ENCODE measurements at places on chromosomes 12 and 14. TPM values are rescaled to one million over a fixed set of nuclear protein-coding genes. Genes with fewer than 3 reads are reported as not detected.
A peak's percentile ranks its signal among the peaks of the same experiment; 100 is the strongest.

DNA sequence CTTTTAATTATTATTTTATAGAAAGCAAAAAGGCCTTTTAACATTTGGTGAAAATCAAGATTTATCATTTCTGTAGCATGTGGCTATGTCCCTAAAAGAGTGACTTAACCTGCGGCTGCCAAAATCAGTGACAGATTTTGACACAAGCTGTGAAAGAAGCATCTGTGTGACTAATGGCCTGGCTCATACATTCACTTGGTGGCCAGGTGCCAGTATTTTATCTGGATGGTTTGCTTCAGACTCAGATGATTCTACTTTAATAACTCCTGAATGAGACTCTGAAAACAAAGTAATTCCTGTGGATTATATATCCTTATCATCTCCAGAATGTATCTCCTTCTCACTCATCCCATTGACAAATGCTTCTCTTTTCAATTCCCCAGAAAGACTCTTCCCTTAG lies 103.0 kb downstream of the FSCB start:
- no peak for DNase-seq

NGB gene
- not detected for total RNA-seq

GMPR2 gene
- 92.5 TPM for total RNA-seq

- DNase-seq = no peak
Observed at GRCh38 chr14:76126076-76126475, 25.6 kb upstream of the GPATCH2L start.

- DNase-seq = no peak
Observed at GRCh38 chr14:102159841-102160240, 20.1 kb downstream of the WDR20 start.

- no peak for DNase-seq
Observed at GRCh38 chr12:52614381-52615207, 3.8 kb downstream of the KRT73 start.

FGF23 gene
- not detected for total RNA-seq

- peak; percentile 55 for DNase-seq
Observed at GRCh38 chr12:11746024-11746771, 96.7 kb downstream of the ETV6 start.

GRCh38 chr12:43332977-43333640 lies 218.9 kb downstream of the ADAMTS20 start:
- peak; percentile 83 for DNase-seq

GRCh38 chr12:123445388-123446332 lies 9.2 kb upstream of the RILPL2 start:
- peak; percentile 40 for DNase-seq

- no peak for DNase-seq
Observed at GRCh38 chr14:68908201-68908600, 70.9 kb downstream of the ACTN1 start.

GRCh38 chr12:62522984-62523383 lies 56.4 kb downstream of the MON2 start:
- peak; percentile 15 for DNase-seq

- peak; percentile 18 for DNase-seq
Observed at GRCh38 chr14:68734231-68734732, 58.6 kb downstream of the ZFP36L1 start.

DNA sequence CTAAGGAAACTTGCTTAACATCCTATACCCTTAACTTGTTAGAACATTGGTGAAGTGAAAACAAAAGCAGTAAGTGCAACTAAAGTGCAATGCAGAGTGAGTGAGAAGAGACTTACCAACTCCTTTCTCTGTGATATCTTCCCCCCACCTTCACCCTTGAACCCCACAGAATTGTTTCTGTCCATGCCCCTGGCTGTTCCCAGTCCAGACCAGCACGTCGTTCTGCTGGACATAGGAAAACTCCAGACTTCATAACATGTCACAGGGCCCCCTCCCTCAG lies 91.9 kb downstream of the DAD1 start:
- no peak for DNase-seq

GRCh38 chr14:100088226-100088625 lies 23.0 kb downstream of the EVL start:
- DNase-seq = no peak

- DNase-seq = no peak
Observed at GRCh38 chr12:64997858-64998257, 123.2 kb downstream of the WIF1 start.

RFX4 gene
- total RNA-seq = not detected

NRIP2 gene
- total RNA-seq = 0.18 TPM

PPP1R36 gene
- 0.28 TPM for total RNA-seq

- peak; percentile 42 for DNase-seq
Observed at GRCh38 chr12:94980577-94980976, 22.9 kb downstream of the NDUFA12 start.

GRCh38 chr12:4535871-4536270 lies 2.8 kb upstream of the RAD51AP1 start:
- no peak for DNase-seq

TMEM63C gene
- under 0.01 TPM for total RNA-seq

DNA sequence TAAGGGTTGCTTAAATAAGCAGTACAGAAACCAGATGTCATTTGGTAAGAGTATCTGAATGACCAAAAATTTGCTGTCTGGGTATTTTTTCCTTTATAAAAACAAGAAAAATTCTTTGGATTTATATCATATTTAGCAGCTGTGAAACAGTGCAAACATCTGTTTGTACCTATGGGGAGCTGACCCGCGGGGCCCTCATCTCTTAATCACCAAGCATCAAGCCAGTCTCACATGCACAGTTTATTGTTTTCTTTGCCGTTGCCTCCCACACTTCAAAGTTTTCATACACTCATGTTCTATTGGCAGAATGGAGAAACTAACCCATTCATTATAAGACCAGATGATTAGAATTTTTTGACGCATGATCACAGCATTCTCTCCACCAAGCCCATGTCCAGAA lies 142.2 kb downstream of the BMP4 start:
- no peak for DNase-seq

MAP1LC3B2 gene
- not detected for total RNA-seq

FOXA1 gene
- total RNA-seq = 0.18 TPM

NAV3 gene
- 98.3 TPM for total RNA-seq

SMOC1 gene
- total RNA-seq = 0.90 TPM

DNA sequence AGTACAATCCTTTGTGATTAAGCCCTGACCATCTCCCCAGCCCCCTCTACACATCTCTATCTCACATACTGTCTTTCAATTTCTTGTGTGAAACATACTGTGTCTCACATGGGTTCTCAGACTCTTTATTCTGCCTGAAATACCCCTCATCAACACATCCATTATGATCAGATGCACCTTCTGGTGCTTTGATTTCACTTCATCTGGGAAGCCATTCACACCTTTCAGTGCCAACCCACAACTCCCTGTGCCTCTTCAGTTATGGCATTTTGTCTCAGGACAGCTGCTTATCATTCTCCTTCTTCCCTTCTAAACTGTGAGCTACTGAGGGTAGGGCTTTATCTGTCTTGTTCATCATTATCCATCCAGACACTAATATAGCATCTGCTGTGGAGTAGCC lies 58.8 kb downstream of the CKB start:
- no peak for DNase-seq

Measured in IMR-90 (cell line).